ENCODE measurements at places on chromosomes 5 and 9.

GRCh38 chr9:34464571-34464970 lies 6.0 kb downstream of the DNAI1 start:
- DNase-seq, result no peak

- DNase-seq, result no peak
Observed at GRCh38 chr9:106862821-106863720, at the start of gene ZNF462. ZNF462 (plus strand) TSS chr9:106863166; CDS start chr9:106923384, 60,218 bp downstream.

- DNase-seq, result no peak
Observed at GRCh38 chr9:36091026-36091953, 45.2 kb upstream of the GLIPR2 start.

DNA sequence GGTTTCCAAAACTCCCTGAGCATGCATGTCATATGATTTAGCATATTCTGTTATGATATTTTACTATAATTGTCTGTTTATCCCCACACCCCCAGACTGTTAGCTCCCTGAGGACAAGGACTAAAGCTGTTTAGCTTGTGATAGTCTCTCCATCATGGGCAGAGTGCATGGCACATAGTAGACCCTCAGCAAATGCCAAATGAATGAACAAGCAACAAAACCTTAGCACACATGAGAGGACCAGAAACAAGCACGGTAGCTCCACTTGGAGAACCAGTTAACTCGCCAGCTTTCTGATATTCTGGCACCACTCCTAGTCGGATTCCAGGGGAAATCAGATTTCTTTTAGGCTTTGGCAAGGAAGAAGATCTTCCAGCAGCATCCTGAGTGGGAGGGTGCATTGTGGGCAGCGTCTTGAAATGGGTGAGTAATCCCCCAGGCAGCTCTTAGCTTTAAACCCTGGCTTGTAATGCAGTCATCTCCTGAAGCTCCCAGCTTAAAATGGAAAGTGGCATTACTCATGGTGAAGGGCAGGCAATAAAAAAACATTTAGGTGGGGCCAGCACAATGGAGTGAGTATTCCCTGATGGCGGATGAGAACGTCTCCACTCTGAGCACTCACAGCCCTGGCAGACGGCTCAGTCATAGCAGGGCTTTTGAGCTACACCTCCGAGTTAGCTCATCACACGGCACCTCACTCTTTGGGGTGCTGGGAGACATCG lies 41.1 kb downstream of the FGF1 start:
- DNase-seq, result no peak

- no peak for DNase-seq
Observed at GRCh38 chr9:8668751-8669150, 869.2 kb upstream of the DMAC1 start.

- DNase-seq, result peak; percentile 10
Observed at GRCh38 chr5:55176176-55176818, 3.3 kb upstream of the CDC20B start.

- no peak for DNase-seq
Observed at GRCh38 chr5:78429332-78429980, 69.0 kb downstream of the SCAMP1 start.

DNA sequence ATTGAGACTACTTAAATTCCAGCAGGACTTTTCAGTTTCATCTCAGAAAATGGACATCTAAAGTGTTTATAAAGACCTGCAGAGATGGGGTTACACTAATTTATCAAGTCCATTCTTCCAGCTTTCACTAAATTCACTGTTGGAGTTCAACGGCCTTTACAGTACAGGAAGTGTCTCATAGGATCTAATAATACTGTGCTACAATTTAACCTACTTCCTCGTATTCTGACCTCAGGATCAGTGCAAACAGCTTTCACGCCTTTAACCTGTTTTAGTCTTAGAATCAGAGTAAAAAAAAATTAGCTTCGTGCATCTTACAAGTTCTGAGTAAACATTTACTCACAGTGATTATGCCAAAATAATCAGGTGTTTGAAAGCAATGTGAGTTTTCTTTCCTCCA lies 632.6 kb upstream of the DMAC1 start:
- no peak for DNase-seq

DNA sequence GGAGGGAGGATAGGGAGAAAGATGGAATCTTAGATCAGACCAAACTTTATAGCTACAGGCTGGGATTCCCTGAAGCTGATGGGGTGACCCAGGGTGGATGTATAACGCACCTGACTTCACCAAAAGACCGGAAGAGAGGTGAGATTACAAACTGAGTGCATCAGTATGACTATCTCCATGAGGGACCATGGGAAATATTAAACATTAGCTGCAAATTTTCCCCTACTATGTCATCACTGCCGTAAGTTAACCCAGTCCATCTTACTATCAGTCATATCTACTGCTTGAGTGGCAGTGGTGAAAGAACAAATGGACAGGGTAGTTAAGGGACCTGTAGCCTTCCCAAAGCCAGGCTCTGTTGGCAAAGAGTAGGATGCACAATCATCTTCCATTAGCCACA lies 368.3 kb downstream of the EFNA5 start:
- no peak for DNase-seq

DNA sequence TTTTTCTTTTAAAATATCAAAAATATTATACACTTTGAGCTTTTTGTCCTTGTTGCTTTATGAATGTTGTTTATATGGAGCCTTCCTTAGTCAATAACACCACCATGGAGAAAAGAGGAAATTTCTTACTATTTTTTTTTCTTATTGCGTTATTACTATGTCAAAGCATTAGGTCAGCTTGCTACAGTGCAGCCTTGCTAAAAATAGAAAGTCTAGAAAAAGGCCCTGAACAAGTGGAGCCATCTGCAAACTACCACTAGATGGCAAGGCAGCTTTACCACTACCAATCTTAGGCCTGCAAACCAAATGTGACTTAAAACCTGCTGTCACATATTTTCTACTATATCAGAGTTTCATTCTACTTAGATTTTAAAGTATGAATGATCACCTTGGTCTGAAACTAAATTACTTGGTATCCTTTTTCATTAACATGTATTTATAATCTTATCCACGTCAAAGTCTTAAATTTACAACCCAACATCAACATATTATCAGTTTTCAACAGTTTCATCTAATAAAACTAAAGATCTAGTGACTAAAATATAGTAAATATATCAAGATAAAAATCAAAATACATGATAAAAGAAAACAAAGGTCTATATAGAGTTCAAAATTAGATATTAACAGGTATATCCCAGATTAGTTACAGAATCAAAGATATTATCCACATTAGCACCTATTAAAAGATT lies 113.1 kb upstream of the ACOT12 start:
- peak; percentile 40 for DNase-seq

GRCh38 chr5:127878174-127878750 lies 175.1 kb downstream of the CCDC192 start:
- peak; percentile 7 for DNase-seq

GRCh38 chr5:36728697-36729543 lies 122.5 kb downstream of the SLC1A3 start:
- DNase-seq, result peak; percentile 31

DNA sequence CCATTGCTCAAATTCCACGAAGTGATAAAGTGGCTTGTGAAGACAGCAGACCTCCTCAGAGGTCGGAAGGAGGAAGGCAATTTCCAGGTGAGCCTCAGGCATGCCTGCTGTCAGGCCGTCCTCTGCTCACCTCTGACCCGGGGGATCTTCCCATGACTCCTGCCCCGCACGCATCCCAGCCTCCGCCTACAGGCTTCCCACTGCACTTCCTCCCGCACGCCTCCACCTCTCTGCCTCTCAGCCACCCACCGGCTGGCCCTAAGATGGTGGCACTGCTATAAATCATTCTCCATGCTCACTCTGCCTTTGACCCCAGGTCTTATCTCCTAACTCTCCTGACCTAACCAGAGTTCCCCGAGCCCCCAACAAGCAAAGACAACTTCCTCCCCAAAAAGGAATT lies 49.4 kb upstream of the DNAH5 start:
- no peak for DNase-seq

DNA sequence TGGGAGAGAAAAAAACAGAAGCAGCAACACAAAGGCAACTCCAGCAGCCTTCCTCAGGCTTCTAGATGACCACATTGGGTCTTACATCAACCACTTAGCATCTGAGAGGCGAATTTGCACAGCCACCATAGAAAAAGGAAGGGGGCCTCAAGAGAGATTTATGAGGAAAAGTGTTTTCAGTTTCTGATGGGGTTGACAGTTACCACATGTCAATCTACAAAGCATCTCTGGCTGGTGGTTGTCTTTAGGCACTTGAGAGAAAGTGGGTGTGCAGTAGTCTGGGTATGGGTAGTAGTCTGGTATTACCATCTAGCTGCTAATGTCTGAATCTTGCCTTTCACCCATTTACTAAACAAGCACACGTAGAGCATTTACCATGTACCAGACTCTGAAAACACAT lies 137.5 kb downstream of the BAAT start:
- DNase-seq, result no peak

- no peak for DNase-seq
Observed at GRCh38 chr9:109886617-109887016, 106.6 kb downstream of the PALM2AKAP2 start.

DNA sequence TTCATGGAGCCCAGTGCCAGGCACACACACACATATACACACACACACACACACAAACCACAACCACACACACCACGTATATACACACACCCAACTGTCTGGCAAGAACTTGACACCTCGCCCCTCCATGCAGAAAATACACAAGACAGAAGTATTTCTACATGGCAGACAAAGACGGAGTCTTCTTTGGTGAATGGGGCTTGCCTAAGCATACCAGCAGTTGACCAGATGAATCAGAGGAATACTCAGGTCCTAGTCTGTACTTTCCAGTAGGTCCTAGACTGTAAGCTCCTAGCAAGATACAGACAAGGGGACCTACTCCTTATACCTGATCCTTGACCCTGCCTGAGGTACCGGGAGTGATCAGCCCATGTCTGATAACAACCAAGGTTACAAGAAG lies 60.1 kb downstream of the SIL1 start:
- no peak for DNase-seq

- no peak for DNase-seq
Observed at GRCh38 chr5:40273936-40274335, 405.8 kb upstream of the PTGER4 start.

DNA sequence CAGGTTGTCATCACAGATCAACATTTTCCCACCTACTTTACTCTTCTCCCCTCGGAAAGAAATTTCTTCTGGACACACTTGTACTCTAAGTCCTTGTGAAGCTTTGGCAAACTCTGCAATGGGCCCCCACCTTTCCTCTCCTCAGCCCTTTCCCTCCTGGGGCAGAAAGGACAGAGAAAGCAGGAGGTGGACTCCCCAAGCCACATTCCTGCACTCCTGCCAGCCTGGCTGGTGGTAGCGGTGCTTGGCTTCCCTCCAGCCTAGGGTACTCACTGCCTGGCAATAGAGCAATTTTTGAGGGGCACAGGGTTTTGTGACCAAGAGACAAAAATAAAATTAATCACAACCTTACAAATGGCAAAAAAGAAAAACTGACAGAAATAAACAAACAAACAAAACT lies 451.4 kb downstream of the ZSWIM6 start:
- DNase-seq, result no peak

GRCh38 chr9:100277166-100277979 lies 75.4 kb downstream of the TEX10 start:
- no peak for DNase-seq

DNA sequence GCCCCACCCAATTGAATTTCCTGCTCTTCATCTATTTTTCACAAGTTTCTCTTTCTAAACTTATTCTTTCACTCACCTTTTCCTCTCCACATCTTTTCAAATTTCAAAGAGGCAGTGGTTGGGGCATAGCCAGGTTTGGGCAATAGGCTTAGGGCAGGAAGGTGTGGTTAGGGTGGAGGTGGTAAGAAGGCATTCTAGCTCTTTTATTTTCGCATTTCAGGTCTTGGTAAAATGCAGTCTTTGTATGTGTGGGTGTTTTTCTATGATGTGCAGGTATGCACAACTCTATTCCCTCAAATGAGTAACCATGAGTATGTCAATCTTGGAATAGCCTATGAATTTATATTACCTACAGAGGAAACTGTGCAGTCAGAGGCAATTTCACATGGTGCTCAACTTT lies 129.8 kb upstream of the IFNE start:
- DNase-seq, result peak; percentile 41

GRCh38 chr5:87074934-87075541 lies 192.6 kb upstream of the RASA1 start:
- peak; percentile 22 for DNase-seq

DNA sequence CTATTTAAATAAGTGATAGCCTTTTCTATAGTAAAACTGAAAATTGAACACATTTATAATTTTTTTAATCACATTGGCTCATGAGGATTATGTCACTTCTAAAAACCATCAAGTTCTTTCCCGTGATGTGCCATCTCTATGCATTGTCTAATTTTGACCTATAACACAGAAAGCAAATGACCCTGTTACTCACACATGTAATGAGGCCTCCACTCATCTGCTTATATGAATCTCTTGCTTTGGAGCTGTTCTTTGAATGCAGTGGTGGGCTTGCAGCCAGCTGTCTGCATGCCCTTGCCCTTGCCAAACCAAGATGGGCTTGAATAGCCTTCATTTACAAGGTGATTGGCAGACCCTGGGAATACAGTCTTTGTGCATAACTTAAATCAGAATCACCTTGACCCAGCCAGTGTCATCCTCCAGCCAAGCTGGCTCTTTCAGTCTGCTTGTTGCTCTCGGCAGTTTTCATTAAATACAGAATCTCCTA lies 163.2 kb downstream of the TRIO start:
- no peak for DNase-seq

DNA sequence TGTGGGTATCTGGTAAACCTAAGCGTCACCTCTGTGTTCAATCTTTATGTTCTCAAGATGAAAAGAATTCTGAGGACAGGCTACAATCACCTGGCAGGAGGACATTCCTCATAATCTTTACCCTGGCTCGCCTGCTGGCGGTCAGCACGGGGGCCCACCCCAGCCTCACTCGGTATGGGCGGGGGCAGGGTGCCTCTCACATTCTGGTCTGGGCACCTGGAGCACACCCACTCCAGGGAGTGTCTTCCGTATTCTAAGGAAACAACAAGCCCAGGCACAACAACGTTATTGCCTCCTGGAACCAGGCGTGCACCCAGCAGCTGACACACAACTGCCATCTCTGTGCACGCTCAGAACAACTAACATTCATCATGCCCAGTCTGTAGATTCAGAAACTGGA lies 179.8 kb downstream of the ROR2 start:
- no peak for DNase-seq

DNA sequence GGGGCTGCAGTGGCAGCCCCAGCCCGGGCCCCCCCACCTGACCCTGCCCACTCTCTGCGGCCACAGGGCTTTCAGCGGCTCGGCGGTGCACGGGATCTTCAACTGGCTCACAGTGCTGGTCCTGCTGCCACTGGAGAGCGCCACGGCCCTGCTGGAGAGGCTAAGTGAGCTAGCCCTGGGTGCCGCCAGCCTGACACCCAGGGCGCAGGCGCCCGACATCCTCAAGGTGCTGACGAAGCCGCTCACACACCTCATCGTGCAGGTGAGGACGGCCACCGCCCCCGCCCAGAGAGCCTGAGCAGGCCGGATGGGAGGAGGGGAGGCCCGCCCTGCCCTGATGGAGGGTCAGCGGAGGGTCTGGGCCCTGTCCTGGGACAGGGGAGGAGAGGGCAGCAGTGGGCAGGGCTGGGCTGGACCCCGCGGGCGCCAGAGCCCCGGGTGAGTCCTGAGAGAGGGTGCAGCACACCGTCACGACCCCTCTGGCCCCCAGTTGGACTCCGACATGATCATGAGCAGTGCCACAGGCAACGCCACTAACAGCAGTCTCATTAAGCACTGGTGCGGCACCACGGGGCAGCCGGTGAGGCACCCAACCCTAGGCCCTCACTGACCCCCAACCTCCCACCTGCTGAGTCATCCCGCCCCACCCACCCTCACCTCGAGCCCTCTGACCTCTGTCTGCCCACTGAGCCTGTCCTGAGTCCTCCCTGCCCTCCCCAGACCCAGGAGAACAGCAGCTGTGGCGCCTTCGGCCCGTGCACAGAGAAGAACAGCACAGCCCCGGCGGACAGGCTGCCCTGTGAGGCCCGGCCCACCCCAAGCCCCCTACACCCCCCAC lies 2.7 kb downstream of the SLC34A3 start:
- no peak for DNase-seq

- DNase-seq, result no peak
Observed at GRCh38 chr5:146112476-146112875, 7.1 kb upstream of the PLAC8L1 start.

Measured in CD4-positive, alpha-beta T cell treated with Interleukin-17A for 4 hours (primary cell).